Colonic mucosa (tissue), 4 donors: ENCODE measurements at places on chromosomes 11 and 22. TPM values are rescaled to one million over a fixed set of nuclear protein-coding genes. Genes with fewer than 3 reads are reported as not detected.

GRCh38 chr11:64850979-64851567, 6.6 kb upstream of the CDC42BPG start:
- H3K4me1 ChIP-seq = peaks cover 36% of the 10 kb centered on the region
- DNase-seq = no peak
- peak overlapping the region; percentile 39 for H3K27ac ChIP-seq
- no peaks in the 10 kb centered on the region for H3K36me3 ChIP-seq
- no peaks in the 10 kb centered on the region for H3K27me3 ChIP-seq

GRCh38 chr11:125956391-125957134, 10.7 kb downstream of the VSIG10L2 start:
- DNase-seq = no peak
- H3K27me3 ChIP-seq = no peaks in the 10 kb centered on the region
- H3K4me3 ChIP-seq = no peak overlapping the region
- no peak overlapping the region for H3K27ac ChIP-seq

- H3K4me1 ChIP-seq = no peaks in the 10 kb centered on the region
- no peaks in the 10 kb centered on the region for H3K36me3 ChIP-seq
- no peak overlapping the region for H3K4me3 ChIP-seq
- no peak overlapping the region for H3K27ac ChIP-seq
- no peaks in the 10 kb centered on the region for H3K27me3 ChIP-seq
Measured at GRCh38 chr22:28903080-28903479, 19.7 kb downstream of the ZNRF3 start.

- H3K27me3 ChIP-seq = no peaks in the 10 kb centered on the region
- DNase-seq = no peak
- H3K4me3 ChIP-seq = no peak overlapping the region
- no peaks in the 10 kb centered on the region for H3K36me3 ChIP-seq
Measured at GRCh38 chr11:104699981-104700380, 198.3 kb downstream of the CASP12 start.

- H3K4me3 ChIP-seq = no peak overlapping the region
- H3K27ac ChIP-seq = no peak overlapping the region
- H3K36me3 ChIP-seq = no peaks in the 10 kb centered on the region
- no peak for DNase-seq
- H3K4me1 ChIP-seq = no peaks in the 10 kb centered on the region
Measured at GRCh38 chr11:57124505-57124904, 57.2 kb upstream of the LRRC55 start.

DNA sequence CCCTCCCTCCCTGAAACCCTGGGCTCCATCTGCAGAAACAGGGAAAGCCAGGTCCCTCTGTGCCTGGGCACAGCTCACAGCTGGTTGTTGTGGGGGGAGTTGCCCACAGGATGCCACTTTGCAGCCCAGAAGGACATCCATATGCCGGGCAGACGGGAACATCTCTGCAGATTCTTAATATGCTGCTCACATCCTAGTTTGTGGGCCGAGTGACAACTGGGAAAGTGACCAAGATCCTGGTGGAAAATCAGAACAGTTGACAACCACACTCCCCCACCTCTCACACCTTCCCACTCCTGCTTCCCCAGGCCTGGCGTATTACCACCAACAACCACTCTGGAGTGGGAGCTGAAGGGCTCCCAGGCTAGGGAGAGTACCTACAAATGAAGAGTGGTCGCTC, 7.3 kb upstream of the SCGB1A1 start:
- H3K36me3 ChIP-seq = no peaks in the 10 kb centered on the region
- H3K27me3 ChIP-seq = no peaks in the 10 kb centered on the region
- no peak overlapping the region for H3K27ac ChIP-seq
- H3K4me3 ChIP-seq = no peak overlapping the region
- DNase-seq = no peak
- no peaks in the 10 kb centered on the region for H3K4me1 ChIP-seq

GRCh38 chr11:103114836-103115235, 5.6 kb downstream of the DYNC2H1 start:
- no peak for DNase-seq
- H3K4me1 ChIP-seq = no peaks in the 10 kb centered on the region
- no peak overlapping the region for H3K27ac ChIP-seq
- no peaks in the 10 kb centered on the region for H3K27me3 ChIP-seq
- H3K36me3 ChIP-seq = no peaks in the 10 kb centered on the region

DNA sequence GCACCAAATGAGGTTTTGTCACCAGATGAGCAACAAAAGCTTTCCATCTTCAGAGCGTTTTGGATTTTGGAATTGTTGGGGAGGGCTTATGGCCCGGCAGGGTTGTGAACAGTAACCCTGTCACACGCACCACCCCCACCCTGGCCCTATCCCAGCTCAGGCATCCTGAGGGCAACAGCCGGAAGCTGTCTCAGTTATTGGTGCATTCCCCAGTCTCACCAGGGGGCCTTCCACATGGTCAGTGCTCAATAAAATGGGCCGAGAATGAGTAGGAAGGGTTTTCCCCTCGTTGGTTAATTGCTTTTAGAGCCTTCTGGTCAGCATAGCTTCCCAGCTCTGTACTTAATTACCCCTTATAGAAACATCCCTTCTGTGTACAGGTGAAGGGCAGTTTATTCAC, 46.0 kb downstream of the LRP5 start:
- H3K4me1 ChIP-seq = peaks cover 4% of the 10 kb centered on the region
- H3K4me3 ChIP-seq = no peak overlapping the region
- H3K27ac ChIP-seq = no peak overlapping the region
- H3K36me3 ChIP-seq = no peaks in the 10 kb centered on the region

- DNase-seq = no peak
- H3K27ac ChIP-seq = no peak overlapping the region
- peaks cover 11% of the 10 kb centered on the region for H3K36me3 ChIP-seq
- peaks cover 19% of the 10 kb centered on the region for H3K4me1 ChIP-seq
- H3K4me3 ChIP-seq = no peak overlapping the region
Measured at GRCh38 chr22:17873116-17873515, 98.8 kb upstream of the BID start.

GRCh38 chr11:11163236-11163635, 189.8 kb downstream of the CSNK2A3 start:
- H3K4me3 ChIP-seq = no peak overlapping the region
- DNase-seq = no peak
- H3K4me1 ChIP-seq = no peaks in the 10 kb centered on the region
- no peaks in the 10 kb centered on the region for H3K27me3 ChIP-seq
- H3K36me3 ChIP-seq = no peaks in the 10 kb centered on the region
- no peak overlapping the region for H3K27ac ChIP-seq

DNA sequence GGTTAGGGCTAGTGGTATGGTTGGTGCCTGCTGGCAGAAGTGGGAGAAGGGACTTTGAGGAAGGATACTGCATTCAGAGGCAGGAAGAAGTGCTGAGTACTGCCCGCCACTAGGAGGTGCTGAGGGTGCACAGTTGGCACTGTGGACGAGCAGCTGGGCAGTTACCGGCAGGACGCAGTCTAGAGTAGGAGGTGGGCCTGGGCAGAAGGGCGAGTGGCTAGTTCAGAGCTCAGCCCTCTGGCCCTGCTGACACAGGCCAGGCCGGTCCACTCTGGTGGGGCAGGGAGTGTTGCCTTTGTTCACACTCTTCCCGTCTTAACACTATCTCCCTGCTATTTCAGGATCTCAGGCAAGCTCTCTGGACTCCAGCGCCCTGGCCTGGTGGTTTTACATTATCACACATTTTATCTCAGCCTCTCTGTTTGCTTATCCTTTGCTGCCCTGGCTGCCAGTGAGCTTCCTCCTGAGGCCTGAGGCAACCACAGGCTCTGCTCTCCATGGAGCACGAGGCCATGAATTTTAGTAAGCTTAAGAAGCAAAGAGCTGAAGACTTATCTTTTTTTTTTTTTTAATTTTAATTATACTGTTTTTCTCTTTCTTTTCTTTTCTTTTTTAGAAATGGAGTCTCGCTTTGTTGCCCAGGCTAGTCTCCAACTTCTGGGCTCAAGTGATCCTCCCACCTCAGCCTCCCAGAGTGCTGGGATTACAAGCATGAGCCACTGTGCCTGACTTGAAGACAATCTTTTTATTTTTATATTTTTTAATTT, 26.9 kb downstream of the SNAP29 start:
- H3K4me1 ChIP-seq = peaks cover 13% of the 10 kb centered on the region
- H3K27ac ChIP-seq = peak overlapping the region; percentile 80
- H3K36me3 ChIP-seq = no peaks in the 10 kb centered on the region

- no peaks in the 10 kb centered on the region for H3K27me3 ChIP-seq
- H3K4me3 ChIP-seq = no peak overlapping the region
- H3K36me3 ChIP-seq = no peaks in the 10 kb centered on the region
- no peak for DNase-seq
- H3K27ac ChIP-seq = no peak overlapping the region
- no peaks in the 10 kb centered on the region for H3K4me1 ChIP-seq
Measured at GRCh38 chr11:116179401-116179800, 593.4 kb downstream of the BUD13 start.

- H3K4me3 ChIP-seq = no peak overlapping the region
- DNase-seq = no peak
- no peak overlapping the region for H3K27ac ChIP-seq
- H3K4me1 ChIP-seq = no peaks in the 10 kb centered on the region
- no peaks in the 10 kb centered on the region for H3K36me3 ChIP-seq
Measured at GRCh38 chr11:86370922-86371594, 3.6 kb upstream of the CCDC81 start.

- no peaks in the 10 kb centered on the region for H3K4me1 ChIP-seq
- H3K27me3 ChIP-seq = no peaks in the 10 kb centered on the region
- H3K27ac ChIP-seq = no peak overlapping the region
- no peaks in the 10 kb centered on the region for H3K36me3 ChIP-seq
Measured at GRCh38 chr11:86136538-86136937, 67.7 kb upstream of the PICALM start.

GRCh38 chr11:74669211-74670160, 61.7 kb downstream of the CHRDL2 start:
- DNase-seq = peak; percentile 10
- no peak overlapping the region for H3K4me3 ChIP-seq
- H3K27me3 ChIP-seq = no peaks in the 10 kb centered on the region
- H3K36me3 ChIP-seq = no peaks in the 10 kb centered on the region
- H3K4me1 ChIP-seq = no peaks in the 10 kb centered on the region

- no peak for DNase-seq
- H3K36me3 ChIP-seq = no peaks in the 10 kb centered on the region
- no peaks in the 10 kb centered on the region for H3K27me3 ChIP-seq
Measured at GRCh38 chr22:21755851-21756284, 20.3 kb upstream of the YPEL1 start.

DNA sequence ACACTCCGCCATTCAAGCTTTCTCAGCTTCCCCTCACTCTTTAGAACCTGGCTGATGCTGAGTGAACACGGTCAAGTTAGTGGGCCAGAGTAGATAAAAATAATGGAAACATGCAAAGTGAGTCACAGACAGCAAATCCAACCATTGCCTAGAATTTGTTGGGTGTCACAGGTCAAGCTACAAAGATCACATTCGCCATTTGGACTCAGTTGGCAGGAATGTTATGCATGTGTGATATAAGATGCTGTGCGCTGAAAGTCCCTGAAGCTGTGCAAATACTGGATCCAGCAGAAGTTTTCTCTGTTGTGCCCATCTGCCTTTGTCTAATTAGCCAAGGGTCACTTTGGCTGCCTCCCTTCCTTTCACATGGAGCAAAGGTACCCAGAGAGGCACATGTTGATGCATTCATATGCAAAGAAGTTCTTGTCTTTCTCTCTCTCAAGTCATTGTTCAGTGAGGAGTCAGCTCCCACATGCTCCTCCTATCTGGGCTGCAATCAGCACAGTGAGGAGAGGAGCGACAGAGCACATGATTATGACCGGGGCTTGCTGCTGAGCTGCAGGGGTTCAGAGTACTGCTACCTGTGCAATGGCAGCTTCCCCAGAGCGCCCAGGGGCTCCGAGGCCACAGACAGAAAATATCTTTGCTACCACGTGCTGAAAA, 39.7 kb downstream of the FLI1 start:
- no peak for DNase-seq
- peaks cover 8% of the 10 kb centered on the region for H3K4me1 ChIP-seq
- no peaks in the 10 kb centered on the region for H3K36me3 ChIP-seq

GRCh38 chr11:111513240-111513605, 1.0 kb upstream of the BTG4 start:
- H3K27me3 ChIP-seq = peaks cover 32% of the 10 kb centered on the region
- H3K4me1 ChIP-seq = no peaks in the 10 kb centered on the region
- no peak for DNase-seq
- H3K27ac ChIP-seq = no peak overlapping the region
- H3K36me3 ChIP-seq = no peaks in the 10 kb centered on the region

- no peaks in the 10 kb centered on the region for H3K27me3 ChIP-seq
- no peaks in the 10 kb centered on the region for H3K36me3 ChIP-seq
- no peaks in the 10 kb centered on the region for H3K4me1 ChIP-seq
- no peak overlapping the region for H3K27ac ChIP-seq
Measured at GRCh38 chr22:26570864-26571525, 18.9 kb downstream of the TPST2 start.

GRCh38 chr11:32421992-32422391, 13.3 kb downstream of the WT1 start:
- no peaks in the 10 kb centered on the region for H3K36me3 ChIP-seq
- DNase-seq = no peak
- no peaks in the 10 kb centered on the region for H3K4me1 ChIP-seq
- H3K27me3 ChIP-seq = peaks cover 18% of the 10 kb centered on the region
- H3K27ac ChIP-seq = no peak overlapping the region

GRCh38 chr11:127998421-127998820, 588.9 kb downstream of the ETS1 start:
- H3K4me3 ChIP-seq = no peak overlapping the region
- no peaks in the 10 kb centered on the region for H3K36me3 ChIP-seq

DNA sequence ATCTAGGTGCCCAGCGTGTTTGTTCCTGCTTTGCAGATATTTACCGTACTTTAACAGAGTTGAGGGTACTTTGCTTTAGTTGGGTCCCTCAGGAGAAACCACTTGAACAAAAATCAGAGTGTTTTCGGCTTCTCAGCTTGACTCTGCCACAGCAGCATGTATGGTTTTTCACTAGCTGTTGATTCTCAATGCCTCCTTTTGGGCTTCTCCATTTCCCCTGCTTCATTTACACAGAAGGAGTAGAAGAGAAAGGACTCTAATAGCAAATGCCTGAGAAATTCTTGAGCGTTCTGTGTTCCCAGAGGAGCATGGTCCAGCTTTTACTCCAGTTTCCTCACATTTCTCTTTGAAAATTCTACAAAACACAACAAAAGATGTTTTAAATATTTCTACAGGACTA, 252.1 kb upstream of the CCDC179 start:
- no peaks in the 10 kb centered on the region for H3K27me3 ChIP-seq
- DNase-seq = no peak
- H3K4me1 ChIP-seq = no peaks in the 10 kb centered on the region

GRCh38 chr11:7703740-7704139, 2.5 kb downstream of the OVCH2 start:
- no peak overlapping the region for H3K4me3 ChIP-seq
- H3K27ac ChIP-seq = no peak overlapping the region
- no peaks in the 10 kb centered on the region for H3K36me3 ChIP-seq
- H3K4me1 ChIP-seq = no peaks in the 10 kb centered on the region
- no peaks in the 10 kb centered on the region for H3K27me3 ChIP-seq

Gene KIRREL3
- 0.61 TPM for total RNA-seq

Gene SRPRA
- 102 TPM for total RNA-seq

Gene OR8D4
- total RNA-seq = 1.3 TPM

Gene TUB
- total RNA-seq = 1.4 TPM

Gene GPR83
- not detected for total RNA-seq

Gene NCAM1
- 10.7 TPM for total RNA-seq

Gene PPP2R5B
- 18.6 TPM for total RNA-seq

Gene LYVE1
- 29.3 TPM for total RNA-seq
